ENCODE measurements at places on chromosomes 7 and 10.
A peak's percentile ranks its signal among the peaks of the same experiment; 100 is the strongest.

GRCh38 chr10:43318976-43319960 lies 52.2 kb upstream of the FXYD4 start:
- no peak for DNase-seq

GRCh38 chr7:110591341-110591740 lies 499.6 kb upstream of the LRRN3 start:
- DNase-seq: no peak

GRCh38 chr10:59582780-59583179 lies 126.9 kb downstream of the SLC16A9 start:
- no peak for DNase-seq

GRCh38 chr10:50619166-50619565 lies 4.6 kb downstream of the SGMS1 start:
- no peak for DNase-seq

DNA sequence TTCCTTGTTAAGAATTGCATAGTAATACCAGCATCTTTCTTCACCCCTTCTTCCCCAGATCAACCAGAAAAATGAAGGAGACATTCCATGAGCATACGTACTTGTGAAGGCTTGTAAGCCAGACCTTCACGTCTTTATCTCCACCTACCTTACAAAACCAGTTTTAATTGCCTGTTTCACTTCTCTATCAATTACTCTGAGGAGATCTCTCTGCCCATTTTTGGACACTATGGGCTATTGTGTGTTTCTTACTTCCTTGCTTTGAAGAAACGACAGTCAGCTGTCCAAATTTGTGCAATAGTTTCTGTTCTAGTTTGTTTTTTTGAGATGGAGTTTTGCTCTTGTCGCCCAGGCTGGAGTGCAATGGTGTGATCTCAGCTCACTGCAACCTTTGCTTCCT lies 349.7 kb upstream of the MBL2 start:
- DNase-seq: no peak

- no peak for DNase-seq
Measured at GRCh38 chr7:47047384-47047783, 534.5 kb downstream of the TNS3 start.

DNA sequence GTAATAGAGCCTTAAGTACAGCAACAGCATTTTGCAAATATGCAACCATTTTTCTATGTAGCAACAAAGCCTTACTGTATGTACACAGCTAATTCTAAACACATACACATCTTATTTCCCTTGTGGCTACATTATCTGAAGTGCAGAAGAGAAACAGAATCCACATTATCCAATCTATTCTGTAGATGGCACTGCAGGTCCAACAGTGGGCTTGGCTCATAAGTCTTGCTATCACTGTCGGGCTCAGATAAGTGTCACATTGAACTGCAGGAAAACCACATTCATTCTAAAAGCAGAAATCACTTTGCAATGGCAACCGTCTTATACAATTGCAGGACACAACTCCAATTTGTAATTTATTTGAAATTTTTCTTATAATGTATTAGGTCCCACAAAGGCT lies 109.8 kb upstream of the NOBOX start:
- DNase-seq: no peak

DNA sequence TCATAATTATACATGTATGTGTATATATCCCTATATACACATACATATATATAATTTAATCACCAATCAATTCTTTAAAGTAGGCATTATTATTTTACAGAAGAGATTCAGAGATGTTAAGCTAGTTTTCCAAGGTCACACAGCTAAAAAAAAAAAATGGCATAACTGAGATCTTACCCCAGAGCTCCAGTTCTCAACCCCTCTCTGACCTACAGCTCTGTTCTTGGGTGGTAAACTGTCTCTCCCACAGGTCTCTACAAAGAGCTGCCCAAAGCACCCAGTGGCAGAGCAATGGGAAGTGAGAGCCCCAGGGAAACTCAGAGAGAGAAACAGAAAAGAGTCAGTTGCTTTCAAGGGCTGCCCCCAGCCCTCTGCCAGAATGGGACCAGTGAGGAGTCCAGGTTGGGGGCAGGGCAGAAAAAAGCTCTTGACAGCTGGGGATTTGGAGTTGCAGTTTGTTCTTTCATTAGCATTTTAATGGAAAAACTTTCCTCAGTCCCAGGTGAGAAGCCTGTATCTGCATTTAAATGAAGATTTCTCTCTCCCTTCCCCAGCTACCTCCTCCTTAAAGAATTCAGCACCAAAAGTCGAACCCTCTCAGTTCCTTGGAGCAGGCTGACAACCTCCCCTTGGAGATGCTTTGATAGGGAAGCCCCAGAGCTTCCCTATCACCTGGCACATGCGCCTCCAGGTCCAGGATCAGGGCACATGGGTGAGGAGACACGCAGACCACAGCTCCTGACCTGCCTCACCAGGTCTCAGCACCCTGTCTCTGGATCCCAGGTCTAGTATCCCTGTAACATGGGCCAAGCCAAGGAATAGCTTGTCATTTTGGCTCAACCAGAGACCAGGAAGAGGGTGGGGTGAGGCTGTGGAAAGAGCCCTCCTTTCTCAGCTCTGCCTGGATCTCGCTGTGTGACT lies 388.1 kb downstream of the PLXNA4 start:
- DNase-seq: peak; percentile 76

DNA sequence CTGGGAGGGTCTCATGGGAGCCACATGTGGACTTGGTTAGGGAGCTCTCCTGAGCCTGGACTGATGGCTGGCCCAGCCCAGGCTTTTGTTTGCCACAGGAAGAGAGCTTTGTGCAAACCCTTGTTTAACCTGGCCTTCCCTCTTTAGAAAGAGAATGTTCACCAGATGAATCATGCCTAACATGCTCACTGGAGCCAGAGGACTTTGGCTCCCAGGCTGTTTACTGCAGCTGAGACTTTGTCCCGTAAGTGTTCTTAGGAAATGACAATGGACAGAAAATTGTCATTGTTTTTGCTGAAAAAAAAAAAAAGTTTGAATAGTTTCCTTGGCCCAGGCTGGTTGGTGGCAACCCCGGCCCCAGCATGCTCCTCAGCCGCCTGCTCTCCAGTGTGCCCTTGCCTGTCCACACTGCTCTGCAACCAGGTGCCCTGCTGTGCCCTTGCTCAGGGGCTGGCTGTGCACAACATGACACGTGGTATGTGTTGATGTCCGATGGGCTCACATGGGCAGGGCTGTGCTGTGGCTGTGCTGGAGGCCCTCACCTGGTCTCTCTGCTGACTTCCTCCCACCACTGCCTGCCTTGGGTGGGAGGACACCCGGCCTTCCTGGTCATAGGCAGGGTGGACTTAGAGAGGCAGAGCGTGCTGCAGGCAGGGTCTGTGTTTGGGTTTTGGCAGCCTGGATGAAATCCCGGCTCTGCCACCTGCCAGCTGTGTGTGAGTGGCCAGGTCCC lies 215.3 kb upstream of the ZNF32 start:
- no peak for DNase-seq

GRCh38 chr7:6655636-6656385 lies 18.7 kb downstream of the ZNF316 start:
- no peak for DNase-seq
